ENCODE measurements at places on chromosomes 1 and 21. TPM values are rescaled to one million over a fixed set of nuclear protein-coding genes. Genes with fewer than 3 reads are reported as not detected.

Gene ST6GALNAC3
- total RNA-seq: 12.7 TPM

- peak overlapping the region; percentile 4 for H3K27ac ChIP-seq
- H3K4me3 ChIP-seq: no peak overlapping the region
- H3K27me3 ChIP-seq: no peaks in the 10 kb centered on the region
- no peak for DNase-seq
These were observed 15.7 kb downstream of the TFF3 start for GRCh38 chr21:42299324-42300044.

DNA sequence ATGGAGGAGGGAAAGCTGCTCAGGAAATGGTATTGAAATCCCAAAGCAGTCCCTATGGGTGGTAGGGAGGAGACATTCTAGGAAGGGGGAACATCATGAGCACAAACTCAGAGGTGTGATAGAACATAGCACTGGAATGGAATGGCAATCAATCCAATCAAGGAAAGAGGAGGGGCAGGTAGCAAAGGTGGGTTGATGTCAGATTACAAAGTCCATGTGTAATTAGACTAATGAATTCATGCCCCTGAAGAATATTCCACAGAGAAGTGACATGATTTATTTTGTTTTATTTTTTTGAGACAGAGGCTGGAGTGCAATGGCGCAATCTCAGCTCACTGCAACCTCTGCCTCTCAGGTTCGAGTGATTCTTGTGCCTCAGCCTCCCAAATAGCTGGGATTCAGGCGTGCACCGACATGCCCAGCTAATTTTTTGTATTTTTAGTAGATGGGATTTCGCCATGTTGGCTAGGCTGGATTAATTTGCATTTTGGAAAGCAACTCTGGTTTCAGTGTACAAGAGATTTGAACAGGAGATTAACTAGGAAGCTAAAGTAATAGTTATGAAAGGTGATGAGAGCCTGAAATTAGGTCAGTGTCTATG is 36.1 kb downstream of the DEGS1 start:
- DNase-seq: no peak
- no peaks in the 10 kb centered on the region for H3K36me3 ChIP-seq
- H3K4me3 ChIP-seq: no peak overlapping the region
- H3K4me1 ChIP-seq: peaks cover 5% of the 10 kb centered on the region

GRCh38 chr1:53600001-53600400 is 139.0 kb downstream of the GLIS1 start:
- no peak for DNase-seq
- H3K36me3 ChIP-seq: no peaks in the 10 kb centered on the region

Gene CRP
- not detected for total RNA-seq

GRCh38 chr1:12473596-12474362 is 144.2 kb downstream of the DHRS3 start:
- H3K4me1 ChIP-seq: peaks cover 56% of the 10 kb centered on the region
- no peaks in the 10 kb centered on the region for H3K27me3 ChIP-seq
- H3K36me3 ChIP-seq: no peaks in the 10 kb centered on the region

DNA sequence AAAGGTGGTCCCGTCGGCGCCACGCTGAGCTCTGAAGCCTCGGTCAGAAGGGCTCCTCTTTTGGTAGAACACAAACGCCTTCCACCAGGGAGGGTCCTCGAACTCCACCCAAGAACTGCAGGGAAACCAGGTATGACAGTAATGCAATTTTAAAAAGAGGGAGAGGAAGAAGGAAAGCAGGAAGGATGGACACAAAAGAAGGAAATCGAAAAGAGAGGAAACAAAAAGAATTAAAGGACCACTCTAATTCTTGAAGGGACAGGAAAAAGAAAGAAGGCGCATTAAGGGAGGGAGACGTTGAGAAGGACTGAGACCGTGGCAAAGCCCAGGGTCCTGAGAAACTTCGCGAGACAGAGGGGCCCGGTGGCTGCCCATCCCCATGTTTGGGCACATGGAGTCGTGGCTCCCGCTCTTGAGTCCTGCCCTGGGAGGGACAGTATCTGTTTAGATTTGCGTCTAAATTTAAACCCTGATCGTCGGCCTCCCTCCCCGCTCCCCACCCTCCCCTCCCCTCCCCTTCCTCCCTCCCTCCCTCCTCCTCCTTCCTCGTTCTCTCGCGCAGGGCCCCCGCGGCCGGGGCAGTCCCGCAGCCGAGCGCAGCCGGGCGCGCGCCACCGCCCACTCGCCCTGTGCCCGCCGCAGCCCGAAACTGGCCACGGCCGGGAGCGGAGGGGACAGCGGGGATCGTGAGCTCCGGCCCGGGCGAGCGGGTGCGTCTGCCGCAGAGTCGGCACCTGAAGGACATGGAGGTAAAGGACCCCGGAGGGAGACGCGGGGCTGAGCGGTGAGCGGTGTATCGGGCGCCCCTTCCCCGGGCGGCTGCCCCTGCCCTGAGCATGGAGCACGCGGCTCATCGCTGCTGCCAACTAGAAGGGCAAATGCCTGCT is at the start of gene RCSD1:
Gene RCSD1, plus strand, starts transcription at position 552 of the 887 bp plus-strand sequence. Its CDS starts 192 bp downstream, at position 744.
- peak within 1 kb of the TSS; percentile 85 for H3K27ac ChIP-seq
- H3K36me3 ChIP-seq: no peaks in the 10 kb centered on the region
- H3K4me3 ChIP-seq: peak within 1 kb of the TSS; percentile 51
- no peaks in the 10 kb centered on the region for H3K27me3 ChIP-seq
- H3K4me1 ChIP-seq: peaks cover 42% of the 10 kb centered on the region
- no peak for DNase-seq

Measured in upper lobe of left lung (tissue), 6 donors.